ENCODE measurements at places on chromosomes 5 and 9. TPM values are rescaled to one million over a fixed set of nuclear protein-coding genes. Genes with fewer than 3 reads are reported as not detected.

The AMBP gene
- not detected for polyA plus RNA-seq

The NSD1 gene
- 40.7 TPM for polyA plus RNA-seq

The PCDHGA3 gene
- polyA plus RNA-seq: 1.1 TPM

The PCAT7 gene
- 7.9 TPM for polyA plus RNA-seq

The ACTBL2 gene
- not detected for polyA plus RNA-seq

The PGGT1B gene
- polyA plus RNA-seq: 19.3 TPM

The SLC36A2 gene
- 0.62 TPM for polyA plus RNA-seq

The RNF130 gene
- 36.5 TPM for polyA plus RNA-seq

The PTPN3 gene
- polyA plus RNA-seq: 2.1 TPM

The TAF11L10 gene
- not detected for polyA plus RNA-seq

The SLC22A4 gene
- 4.0 TPM for polyA plus RNA-seq

The SEC24A gene
- 17.0 TPM for polyA plus RNA-seq

Measured in forelimb muscle (tissue), 1 donor.